Endothelial cell (in vitro differentiated cells): ENCODE measurements at places on chromosomes 3 and 15. TPM values are rescaled to one million over a fixed set of nuclear protein-coding genes. Genes with fewer than 3 reads are reported as not detected.

DNA sequence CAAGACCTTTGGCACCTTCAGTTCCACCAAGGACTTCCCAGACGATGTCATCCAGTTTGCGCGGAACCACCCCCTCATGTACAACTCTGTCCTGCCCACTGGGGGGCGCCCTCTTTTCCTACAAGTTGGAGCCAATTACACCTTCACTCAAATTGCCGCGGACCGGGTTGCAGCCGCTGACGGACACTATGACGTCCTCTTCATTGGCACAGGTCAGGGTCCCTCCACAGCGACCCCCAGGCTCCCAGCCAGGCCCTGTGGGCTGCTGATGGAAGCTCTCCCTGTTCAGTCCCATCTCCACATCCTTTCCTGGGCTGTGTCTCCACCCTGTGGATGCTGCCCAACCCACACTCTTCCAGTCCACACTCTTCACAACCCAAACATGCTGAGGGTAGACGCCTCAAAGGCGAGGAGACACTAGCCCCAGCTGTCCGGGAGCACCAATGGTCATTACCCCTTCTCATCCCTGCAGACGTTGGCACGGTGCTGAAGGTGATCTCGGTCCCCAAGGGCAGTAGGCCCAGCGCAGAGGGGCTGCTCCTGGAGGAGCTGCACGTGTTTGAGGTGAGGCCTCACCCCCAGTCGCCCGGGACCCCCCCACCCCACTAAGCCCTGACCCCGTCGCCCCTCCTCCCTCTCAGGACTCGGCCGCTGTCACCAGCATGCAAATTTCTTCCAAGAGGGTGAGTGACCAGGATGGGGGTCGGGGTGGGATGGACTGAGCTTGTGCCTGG lies 4.3 kb upstream of the LSMEM2 start:
- no peaks in the 10 kb centered on the region for H3K36me3 ChIP-seq
- H3K27me3 ChIP-seq = peaks cover 21% of the 10 kb centered on the region
- peak; percentile 74 for DNase-seq
- peak overlapping the region; percentile 52 for H3K27ac ChIP-seq
- peaks cover 16% of the 10 kb centered on the region for H3K4me1 ChIP-seq

GRCh38 chr15:76994001-76994400 lies 925 bp upstream of the PSTPIP1 start:
- DNase-seq = no peak
- peaks cover 8% of the 10 kb centered on the region for H3K27me3 ChIP-seq
- no peak overlapping the region for H3K4me3 ChIP-seq
- peaks cover 9% of the 10 kb centered on the region for H3K4me1 ChIP-seq
- no peaks in the 10 kb centered on the region for H3K36me3 ChIP-seq

DNA sequence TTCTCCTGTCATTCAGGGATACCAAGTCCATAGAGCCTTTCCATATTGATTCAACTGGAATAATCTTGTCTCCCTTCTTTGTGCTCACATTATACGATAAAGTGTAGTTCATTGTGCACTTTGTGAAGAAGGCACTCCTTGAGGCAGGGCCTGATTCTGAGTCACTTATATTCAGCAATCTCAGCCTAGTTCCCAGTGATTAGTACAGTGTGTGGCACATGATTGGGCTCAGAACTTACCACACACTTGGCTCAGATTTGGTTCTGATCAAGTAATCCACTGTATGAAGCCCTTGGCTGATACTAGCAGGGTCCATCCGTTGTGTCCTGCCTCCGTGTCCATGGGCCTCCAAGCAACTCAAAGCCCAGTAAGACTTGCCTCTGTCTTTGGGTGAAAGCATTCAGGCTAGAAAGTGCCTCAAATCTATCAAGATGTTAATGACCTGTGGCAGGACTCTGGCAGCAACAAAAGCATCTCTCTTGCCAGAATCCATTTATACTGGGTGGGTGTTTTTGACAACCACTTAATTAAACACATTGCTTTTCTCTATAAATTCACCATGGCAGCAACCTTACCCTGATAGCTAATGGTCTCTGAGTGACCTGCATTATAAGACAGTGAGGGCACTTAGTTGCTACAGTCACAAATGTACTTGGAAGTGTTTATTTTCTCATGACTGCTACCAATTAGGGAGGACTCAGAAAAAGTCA lies 51.3 kb downstream of the TPRG1 start:
- no peak for DNase-seq
- no peak overlapping the region for H3K27ac ChIP-seq
- H3K27me3 ChIP-seq = peaks cover 1% of the 10 kb centered on the region
- no peaks in the 10 kb centered on the region for H3K36me3 ChIP-seq
- H3K4me3 ChIP-seq = no peak overlapping the region
- H3K4me1 ChIP-seq = peaks cover 7% of the 10 kb centered on the region

GRCh38 chr15:69059557-69059943 lies 45.1 kb downstream of the NOX5 start:
- no peaks in the 10 kb centered on the region for H3K36me3 ChIP-seq
- no peak overlapping the region for H3K4me3 ChIP-seq
- H3K27ac ChIP-seq = no peak overlapping the region
- DNase-seq = no peak
- H3K27me3 ChIP-seq = peaks cover 7% of the 10 kb centered on the region

DNA sequence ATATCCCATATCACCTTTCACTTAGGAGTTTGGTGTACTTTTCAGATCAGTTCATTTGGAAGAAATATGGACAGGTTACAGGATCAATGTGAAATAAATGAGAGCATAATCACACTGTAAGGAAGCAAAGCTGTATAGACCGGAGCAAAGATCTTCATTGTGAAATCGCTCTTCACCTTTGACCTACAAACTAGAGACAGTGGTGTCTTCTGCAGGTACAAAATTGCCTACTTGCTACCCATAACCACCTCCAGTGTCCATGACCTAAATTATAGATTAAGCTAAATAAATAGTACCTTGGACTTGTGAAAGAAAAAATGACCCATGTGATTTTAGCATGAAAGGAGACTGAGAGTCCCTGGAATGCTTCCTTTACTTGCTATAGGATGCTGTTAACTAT lies 379.5 kb upstream of the SUCLG2 start:
- no peak overlapping the region for H3K4me3 ChIP-seq
- no peaks in the 10 kb centered on the region for H3K4me1 ChIP-seq
- no peak overlapping the region for H3K27ac ChIP-seq
- DNase-seq = no peak
- peaks cover 1% of the 10 kb centered on the region for H3K27me3 ChIP-seq

Gene CYP11A1
- total RNA-seq = 0.82 TPM

DNA sequence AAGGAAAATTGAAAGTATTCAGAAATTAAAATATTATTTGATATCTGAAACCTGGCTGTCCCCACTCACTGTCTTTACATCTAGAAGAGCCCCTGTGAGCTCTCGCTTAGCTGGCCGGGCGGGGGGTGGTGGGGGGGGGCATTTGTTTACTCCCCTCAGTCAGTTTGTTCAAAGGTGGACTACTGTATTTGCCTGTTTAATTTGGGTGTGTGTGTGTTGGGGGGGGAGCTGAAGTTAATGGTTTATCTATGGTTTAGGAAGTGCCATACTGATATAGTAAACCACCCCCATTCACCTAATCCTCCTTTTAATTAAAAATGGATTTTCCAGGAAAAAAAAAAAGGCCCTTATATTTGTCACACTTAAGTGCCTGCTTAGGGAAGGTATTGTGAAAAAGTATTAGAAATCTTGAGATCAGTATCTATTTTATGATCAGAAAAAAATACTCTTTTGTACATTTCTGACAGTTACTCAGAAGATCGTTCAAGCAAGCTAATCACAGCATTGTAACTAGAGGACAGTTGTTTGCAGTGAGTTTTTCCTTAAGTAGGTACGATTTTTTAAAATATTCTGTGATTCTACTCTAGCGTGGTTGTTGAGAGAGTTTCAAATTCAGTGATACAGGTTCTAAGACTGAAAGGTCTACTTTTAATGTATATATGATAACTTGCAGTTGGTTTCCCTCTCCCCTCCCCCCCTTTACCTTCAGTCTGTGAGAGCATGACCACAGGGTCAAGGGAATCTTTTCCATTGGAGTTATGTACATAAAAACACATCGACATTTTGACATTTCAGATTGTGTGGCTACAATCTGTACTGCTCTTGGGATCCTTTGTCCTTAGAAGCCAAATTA lies 8.5 kb downstream of the NR2F2 start:
- H3K4me1 ChIP-seq = peaks cover 62% of the 10 kb centered on the region
- peak overlapping the region; percentile 79 for H3K4me3 ChIP-seq
- peak overlapping the region; percentile 45 for H3K27ac ChIP-seq
- no peak for DNase-seq
- peaks cover 28% of the 10 kb centered on the region for H3K27me3 ChIP-seq

DNA sequence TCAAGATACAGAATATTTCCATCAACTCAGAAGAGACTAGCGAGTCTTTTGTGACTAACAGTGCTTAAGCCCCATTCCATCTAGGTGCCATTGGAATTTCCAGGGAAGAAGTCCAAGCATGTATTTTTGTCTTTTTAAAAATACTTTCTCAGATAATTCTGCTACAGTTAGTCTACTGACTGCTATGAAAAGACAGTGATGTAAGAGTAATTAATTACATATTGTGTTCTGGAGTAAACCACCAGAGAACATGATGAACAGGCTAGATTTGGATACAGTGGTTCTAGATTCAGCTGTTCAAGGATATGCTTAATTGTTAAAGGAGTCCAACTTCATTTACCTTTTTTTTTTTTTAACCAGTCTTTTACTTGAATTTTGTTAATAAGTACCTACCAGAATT lies 34.8 kb upstream of the PAK6 start:
- no peak for DNase-seq
- H3K27ac ChIP-seq = no peak overlapping the region
- no peak overlapping the region for H3K4me3 ChIP-seq
- no peaks in the 10 kb centered on the region for H3K4me1 ChIP-seq

Gene GPR27
- total RNA-seq = 0.80 TPM

DNA sequence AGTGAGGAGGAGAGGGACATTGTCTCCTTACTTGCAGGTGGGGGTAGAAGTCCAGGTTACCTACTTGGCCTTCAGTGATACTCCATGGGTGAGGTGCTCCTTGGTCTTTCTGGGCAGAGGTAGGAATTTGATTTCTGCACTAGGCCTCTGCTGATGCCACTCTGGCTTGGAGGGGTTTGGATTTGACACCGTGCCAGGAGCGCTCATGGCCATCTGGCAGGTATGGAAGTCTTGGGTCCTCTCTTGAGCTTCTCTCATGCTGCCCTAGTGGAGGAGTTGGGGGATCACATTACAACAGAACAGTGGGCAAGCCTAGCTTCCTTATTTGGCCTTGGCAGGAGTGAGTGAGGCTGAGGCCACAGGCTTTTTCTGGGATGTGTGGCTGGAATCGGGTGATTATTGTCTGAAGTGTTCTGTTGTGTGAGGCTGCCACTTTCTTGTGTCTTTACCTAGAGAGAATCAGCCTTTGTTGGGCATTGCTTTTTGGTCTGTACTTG lies 525.0 kb downstream of the GABRG3 start:
- DNase-seq = no peak
- H3K4me1 ChIP-seq = no peaks in the 10 kb centered on the region
- no peaks in the 10 kb centered on the region for H3K36me3 ChIP-seq
- H3K4me3 ChIP-seq = no peak overlapping the region

- no peak for DNase-seq
- H3K4me1 ChIP-seq = no peaks in the 10 kb centered on the region
- H3K27ac ChIP-seq = no peak overlapping the region
- peaks cover 14% of the 10 kb centered on the region for H3K36me3 ChIP-seq
- H3K27me3 ChIP-seq = no peaks in the 10 kb centered on the region
Observed at GRCh38 chr15:64969401-64969800, 20.3 kb downstream of the SPG21 start.
